ENCODE measurements at places on chromosomes 11 and 22.

DNA sequence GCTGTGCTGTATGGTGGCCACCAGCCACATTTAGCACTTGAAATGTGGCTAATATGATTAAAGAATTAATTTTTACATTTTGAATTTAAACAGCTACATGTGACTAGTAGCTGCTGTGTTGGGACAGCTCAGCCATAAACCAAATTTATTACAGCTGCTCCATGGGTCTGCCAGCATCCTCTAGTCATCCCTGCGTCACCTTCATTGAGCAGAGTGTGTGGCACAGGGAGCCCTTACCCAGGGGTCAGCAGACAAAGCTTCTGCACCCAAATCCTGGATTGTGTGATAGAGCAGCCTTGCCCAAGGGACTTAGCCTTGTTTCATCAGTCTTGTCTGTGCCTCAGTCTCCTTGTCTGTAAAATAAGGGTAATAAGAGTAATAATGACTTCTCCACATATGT lies 19.4 kb upstream of the ACCSL start:
- no peak for DNase-seq

DNA sequence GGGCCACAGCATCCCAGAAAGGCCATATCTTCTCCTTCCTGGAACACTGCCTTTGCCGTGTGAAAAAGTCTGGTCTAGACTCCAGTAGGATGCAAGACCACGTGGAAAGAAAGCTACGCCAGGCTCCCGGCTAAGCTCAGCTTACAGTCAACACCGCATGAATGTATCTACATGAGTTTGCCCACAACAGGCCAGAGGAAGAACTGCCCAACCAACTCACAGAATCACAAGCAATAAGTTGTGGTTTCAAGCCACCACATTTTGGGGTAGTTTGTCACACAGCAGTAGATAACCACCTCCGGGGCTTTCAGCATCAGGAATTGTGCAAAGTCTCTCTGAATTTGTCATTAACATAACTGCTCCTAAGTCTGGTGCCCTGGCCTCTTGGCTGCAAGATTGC lies 27.3 kb downstream of the HSPA8 start:
- no peak for DNase-seq

- DNase-seq: peak; percentile 33
These were observed 73.7 kb upstream of the KIRREL3 start for GRCh38 chr11:127074151-127074761.

- DNase-seq: no peak
These were observed 214.3 kb downstream of the NXPE2 start for GRCh38 chr11:114892381-114893197.

DNA sequence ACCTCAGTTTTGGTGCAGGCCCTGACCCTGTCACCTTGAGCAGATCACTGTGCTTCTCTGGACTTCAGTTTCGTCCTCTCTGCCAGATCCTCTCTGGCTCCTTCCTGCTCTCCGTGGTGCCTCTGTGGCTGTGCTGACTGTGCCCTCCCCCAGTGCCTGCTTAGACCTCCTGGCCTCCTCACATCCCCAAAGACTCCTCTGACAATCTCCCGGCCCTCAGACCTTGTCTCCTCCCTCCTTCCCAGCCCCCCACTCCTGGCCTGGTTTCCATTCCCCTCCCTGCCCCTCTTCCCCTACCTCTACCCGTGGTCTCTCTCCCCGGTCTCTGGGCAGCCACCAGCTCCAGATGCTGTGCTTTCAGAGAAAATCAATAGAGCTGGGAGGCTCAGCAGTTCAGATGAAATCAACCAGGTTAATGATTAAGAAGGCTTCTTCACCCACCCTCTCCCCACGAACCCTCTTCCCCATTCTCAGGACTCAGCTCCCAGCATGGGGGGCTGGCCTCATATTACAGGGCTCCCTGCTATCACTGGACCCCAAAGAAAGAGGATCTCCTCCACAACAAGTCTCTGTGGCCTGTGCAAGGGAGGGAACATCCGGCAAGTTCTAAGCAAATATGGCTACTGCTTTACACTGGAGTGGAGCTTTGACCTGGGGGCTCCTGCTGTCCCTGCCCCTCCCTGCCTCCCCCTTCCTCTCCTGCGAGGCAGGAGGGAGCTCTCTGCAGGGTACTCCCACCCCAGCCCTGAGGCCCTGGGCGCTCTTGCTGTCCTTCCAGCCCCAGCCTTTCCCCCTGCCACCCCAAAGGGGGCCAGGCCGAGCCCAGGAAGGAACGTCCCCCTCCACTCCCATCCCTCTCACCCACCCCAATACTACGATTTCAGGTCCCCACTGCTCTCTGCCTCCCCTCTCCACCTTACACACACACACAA lies 8.5 kb downstream of the BACE1-AS start:
- no peak for DNase-seq

DNA sequence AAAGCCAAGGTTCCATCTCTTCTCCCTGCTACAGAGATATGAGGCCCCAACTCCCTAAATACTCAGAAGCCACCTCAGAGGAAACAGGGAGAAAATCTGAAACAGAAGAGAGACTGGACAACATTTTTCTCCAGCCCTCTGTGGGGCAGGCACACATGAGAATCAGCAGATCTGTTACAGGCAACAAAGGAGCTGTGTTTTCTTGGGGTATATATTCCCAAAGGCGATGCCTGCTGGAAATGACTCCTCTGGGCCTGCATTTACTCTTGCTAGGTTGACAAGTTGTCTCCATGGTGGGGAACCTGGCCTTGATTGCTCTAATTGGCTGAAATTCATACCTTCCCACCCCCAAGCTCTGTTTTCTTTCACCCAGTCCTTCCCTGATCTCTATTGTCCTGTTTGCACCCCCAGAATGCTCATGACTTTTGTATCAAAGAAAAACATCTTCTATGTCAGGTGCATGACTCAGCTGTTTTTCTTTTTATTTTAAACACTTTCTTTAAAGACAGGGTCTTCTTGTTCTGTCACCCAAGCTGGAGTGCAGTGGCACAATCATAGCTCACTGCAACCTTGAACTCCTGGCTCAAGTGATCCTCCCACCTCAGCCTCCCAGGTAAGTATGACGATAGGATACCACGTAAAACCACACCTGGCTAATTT lies 23.5 kb upstream of the P2RY6 start:
- no peak for DNase-seq

DNA sequence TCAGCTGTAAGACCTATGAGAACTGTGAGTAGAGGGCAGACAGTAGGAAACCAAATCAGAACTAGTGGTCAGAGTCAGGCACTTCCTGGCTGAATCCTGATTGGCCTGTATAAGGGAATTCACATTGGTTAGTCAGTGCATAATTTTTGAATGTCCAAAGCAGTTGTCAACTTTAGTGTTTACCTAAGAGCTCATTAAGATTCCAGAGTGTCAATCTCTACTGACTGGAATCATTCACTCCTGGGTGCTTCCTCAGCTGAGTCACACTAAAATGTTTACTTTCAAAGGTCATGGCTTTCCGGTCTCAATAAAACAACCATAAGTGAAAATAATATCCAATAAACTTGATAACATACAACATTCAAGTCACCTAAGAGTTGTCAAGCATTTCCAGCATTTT lies 306.1 kb downstream of the C11orf87 start:
- DNase-seq: no peak

- no peak for DNase-seq
These were observed 2.5 kb upstream of the DENND5A start for GRCh38 chr11:9267680-9268079.

DNA sequence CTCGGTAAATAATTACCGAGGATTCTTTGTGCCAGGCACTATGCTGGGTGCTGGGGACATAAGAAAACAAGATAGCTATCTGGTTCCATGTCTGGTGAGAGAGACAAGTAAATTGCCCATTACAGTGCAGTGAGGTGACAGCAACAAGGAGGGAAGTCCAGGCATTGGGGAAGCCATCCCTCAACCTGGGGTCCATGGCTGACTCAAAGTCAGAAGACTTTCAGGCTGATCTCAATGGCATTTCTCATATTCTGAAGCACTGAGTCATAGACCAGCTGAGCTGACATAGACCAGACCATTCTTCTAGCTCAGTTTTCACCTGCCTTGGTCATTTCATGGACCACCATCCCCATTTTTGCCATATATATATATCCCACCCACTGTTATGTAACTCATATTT lies 158.8 kb downstream of the TTC17 start:
- DNase-seq: no peak

DNA sequence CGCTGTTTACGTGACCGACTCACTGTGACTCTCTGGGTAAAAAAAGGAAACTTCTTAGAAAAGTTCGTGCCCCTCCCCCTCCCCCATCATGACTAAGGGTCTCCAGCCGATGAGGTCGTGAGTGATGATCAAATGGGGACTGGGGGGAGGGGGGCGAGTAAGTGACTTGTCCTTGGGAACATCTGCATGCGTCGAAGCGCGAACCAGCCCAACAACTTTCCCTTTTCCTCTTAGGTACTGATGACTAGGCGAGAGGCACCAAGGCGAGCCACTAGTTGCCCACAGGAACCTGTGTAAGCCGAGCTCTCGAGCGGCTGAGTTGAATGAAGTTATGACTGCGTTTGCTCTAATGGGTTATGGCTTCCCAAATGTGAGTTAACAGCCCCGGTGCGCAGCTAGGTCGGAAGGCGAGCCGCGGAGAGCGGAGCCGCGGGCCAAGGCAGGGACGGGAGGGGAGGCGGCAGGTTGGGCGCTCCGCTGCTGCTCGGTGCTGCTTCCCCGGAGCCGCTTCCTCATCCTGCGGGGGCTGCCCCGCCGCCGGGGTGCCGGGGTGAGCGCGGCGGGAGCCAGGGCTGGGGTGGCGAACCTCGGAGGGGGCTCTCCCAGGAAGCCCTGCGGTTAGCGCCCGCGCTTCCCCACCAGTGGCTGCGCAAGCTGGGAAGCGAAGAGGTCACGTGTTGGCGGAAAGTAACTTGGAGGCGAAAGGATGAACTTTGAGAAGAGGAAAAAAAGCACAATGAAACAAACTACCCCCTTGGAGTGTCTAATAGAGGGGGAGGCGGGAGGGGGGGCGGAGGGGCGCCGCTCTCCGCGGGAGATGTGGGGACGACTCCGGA lies 22.1 kb upstream of the BDNF start:
- DNase-seq: no peak

DNA sequence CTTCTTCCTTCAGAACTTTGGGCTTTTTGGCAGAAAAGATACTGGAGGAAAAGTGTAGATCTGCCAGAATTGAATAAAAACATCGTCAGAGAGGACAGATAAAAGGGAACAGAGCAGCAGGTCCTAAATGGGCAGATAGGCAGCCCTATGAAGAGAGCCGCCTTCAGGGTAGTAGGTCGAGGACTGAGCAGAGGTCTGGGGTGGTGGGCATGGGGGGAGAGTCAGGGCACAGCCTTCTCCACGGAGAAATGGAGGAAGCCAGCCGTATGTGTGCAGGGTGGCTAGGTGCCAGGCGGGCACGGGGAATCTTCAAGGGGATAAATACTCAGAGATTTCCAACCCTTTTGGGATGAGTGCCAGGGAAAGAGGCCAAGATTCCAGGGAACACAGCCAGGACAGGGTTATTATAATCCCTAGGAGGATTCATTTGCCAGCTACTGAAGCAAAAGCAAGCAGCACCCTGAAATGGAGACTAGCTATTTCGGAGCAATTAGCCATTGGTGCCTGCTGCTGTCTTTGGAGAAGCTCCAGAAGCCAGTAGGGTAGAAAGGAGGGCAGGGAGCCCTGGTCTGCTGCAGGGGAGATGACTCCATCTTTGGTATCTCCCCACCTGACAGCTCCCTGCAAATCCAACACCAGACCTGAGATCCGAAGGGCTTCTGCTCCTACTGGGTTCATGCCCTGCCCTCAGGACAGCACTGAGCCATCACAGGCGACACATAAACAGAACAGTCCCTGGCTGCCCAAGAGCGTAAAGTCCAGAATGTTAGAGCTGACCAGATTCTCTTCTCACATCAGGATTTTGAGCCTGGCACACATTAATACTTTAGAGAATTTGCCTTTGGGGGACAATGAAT lies 174.5 kb upstream of the NTM start:
- DNase-seq: peak; percentile 39

- no peak for DNase-seq
These were observed 68.2 kb upstream of the SHISAL1 start for GRCh38 chr22:44380756-44381486.

DNA sequence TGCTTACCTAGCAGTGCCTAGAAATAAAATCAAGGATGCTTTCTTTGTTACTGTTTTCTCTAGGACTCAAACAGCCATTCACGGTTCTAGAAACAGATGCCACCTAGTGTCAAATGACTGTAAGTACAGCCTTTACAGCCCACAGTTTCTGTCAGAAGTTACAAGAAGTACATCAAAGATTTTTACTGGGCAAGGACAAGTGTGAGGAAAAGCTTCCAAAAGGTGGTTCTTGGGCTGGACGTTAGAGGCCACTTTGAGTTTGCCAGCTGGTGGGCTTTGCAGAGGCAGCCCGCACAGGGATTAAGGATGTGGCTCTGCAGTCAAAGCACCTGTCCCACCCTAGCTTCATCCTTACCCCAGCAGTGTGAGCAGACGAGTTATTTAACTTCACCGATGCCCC lies 6.9 kb downstream of the KMT5B start:
- peak; percentile 44 for DNase-seq

GRCh38 chr11:20363149-20363499 lies 390 bp upstream of the HTATIP2 start:
- DNase-seq: no peak

- DNase-seq: no peak
These were observed 5.6 kb upstream of the STARD10 start for GRCh38 chr11:72799441-72799840.

GRCh38 chr11:69859275-69859934 lies 40.2 kb upstream of the FGF3 start:
- DNase-seq: no peak

DNA sequence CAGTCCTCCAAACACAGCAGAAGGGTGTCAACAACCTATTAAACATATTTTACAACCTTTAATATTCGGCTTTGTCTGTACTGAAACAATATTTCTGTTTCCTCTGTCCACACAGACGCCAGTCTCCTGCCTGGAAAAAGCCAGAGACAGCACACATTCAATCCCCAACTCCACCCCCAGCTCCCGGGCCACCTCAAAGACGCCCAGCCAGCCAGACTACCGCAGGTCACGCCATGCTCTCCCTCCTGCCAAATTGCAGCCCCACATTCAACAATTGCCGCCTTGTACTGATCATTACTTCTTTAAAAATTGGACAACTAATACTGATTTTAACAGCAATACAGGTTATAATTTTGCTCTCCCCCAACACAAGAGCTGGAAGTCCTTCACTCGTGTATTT lies 1.2 kb downstream of the SERGEF start:
- no peak for DNase-seq

- DNase-seq: no peak
These were observed 2.8 kb downstream of the MAP3K11 start for GRCh38 chr11:65611028-65611757.

GRCh38 chr11:134460062-134460561 lies 48.1 kb upstream of the B3GAT1 start:
- DNase-seq: no peak
